Activated effector memory CD4-positive, alpha-beta T cell treated with anti-CD3 and anti-CD28 coated beads, Interleukin-2, amount 50 U/mL, for 16 hours (primary cell): ENCODE measurements at places on chromosomes 2 and 18.
A peak's percentile ranks its signal among the peaks of the same experiment; 100 is the strongest.

DNA sequence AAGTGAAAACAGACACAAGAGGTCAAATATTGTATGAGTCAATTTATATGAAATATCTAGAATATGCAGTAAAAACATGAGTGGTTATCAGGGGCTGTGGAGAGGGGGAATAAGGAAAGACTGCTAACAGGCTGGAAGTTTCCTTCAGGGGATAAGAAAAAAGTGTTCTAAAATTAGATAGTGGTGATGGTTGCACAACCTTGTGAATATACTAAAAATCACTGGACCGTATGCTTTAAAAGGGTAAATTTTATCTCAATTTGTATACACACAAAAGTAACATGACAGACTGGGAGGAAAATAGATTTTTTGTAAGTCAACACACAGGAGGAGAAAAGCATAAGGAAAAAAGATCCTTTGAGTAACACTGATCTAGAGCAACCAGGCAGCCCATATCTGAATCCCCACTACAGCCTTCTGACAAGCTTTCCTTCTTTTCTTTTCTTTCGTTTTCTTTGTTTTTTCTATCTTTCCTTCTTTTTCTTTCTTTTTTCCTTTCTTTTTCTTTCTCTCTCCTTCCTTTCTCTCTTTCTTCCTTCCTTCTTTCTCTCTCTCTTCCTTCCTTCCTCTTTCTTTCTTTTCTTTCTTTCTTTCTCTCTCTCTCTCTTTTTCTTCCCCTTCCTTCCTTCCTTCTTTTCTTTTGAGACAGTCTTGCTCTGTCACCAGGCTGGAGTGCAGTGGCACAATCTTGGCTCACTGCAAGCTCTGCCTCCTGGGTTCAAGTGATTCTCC, 95.4 kb downstream of the AAK1 start:
- DNase-seq = no peak

- no peak for DNase-seq
These were observed 203.8 kb upstream of the CDH7 start for GRCh38 chr18:65547046-65547445.

DNA sequence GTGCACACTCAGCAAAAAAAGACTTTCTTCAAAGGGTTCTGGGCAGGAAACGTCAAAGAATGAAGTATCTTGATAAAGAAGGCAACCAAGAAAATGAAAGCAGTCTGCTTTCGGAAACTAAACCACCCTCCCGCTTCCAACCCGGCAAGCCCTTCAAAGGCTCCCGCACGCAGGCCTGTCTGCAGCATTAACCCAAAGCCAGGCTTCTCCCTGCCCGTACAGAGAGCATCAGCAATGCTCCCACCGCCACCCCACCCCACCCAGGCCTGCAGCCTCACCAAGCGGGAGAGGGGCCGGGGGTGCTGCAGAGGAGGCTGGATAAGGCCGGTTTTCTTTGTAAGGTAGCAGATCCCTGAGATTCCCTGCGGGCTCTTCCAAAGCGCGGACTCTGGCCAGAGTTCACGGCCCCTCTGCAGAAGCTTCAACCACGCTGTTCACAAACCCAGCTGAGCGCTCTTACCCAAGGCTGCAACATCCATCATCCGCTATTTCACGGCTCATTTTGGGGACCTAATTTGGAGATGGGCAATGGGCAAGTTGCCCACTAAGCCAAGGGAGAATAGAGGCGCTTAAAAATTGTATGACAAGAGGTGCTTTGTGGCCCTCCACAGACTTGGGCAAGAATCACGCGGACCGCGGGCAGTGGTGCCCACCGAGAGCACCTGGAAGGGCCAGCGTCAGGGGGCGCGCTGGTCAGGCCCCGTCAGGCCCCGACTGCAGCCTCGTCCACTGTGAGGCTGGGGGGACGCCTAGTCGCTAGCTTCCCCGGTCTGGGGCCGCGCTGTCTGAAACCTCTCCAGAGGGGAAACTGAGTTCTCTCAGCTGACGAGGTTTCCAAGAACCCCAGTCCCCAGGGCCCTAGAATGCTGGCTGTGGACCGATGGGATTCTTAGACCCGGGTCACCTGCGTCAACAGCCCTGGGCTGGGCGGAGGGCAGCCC, 225.4 kb upstream of the ID2 start:
- DNase-seq = peak; percentile 84

GRCh38 chr2:75375646-75376582, 176.6 kb upstream of the TACR1 start:
- DNase-seq = no peak

GRCh38 chr2:34602262-34602661, 1003.2 kb upstream of the FAM98A start:
- DNase-seq = no peak

DNA sequence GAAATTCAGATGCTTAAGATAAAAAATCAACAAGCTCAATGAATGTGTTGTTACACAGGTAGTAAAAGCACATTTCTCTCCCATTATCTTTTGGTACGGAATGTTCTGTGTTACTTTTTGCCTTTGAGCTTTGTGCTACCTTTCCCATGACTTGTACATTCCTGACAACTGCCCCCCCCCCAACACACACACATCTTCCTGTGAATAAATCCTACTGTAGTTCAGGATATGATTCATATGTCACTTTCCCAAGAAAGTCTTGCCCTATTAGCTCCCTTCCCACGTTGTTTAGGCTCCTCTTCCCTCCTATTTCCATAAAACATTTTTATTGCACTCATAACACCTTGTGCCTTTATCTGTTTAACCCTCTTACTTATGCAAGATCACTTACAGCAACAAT, 442.6 kb upstream of the LRATD1 start:
- DNase-seq = no peak

DNA sequence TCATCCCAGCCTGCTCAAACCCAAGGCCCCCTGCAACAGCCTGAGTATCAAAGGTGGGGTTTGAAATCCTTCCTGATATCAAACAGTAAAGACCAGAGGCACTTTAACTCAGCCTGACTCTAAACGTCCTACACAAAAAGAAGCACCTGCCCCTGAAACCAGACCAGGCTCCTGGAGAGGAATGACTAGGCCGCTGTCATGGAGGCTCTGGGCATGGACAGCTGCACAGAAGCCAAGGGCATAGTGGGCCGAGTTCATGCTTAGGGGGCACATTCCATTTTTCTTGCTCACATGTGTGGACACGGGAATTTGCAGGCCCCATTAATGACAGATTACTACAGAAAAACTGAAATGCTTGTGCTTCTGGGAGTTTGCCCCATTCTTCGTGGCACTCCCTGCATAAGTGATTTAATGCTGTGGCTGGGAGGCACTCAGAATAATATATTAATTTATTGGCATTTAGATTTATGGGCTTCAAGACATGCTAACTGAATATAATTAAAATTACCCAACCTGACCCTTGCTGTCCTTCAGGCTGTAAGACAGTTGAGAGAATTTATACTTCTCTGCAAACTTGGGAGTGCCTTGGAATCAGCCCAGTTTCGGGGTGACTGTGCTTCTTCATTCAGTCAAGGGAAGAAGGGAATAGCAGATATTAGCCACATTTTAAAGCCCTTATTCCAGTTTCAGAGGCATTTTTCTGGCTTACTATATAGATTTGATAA, 105.5 kb downstream of the GYPC start:
- DNase-seq = no peak

DNA sequence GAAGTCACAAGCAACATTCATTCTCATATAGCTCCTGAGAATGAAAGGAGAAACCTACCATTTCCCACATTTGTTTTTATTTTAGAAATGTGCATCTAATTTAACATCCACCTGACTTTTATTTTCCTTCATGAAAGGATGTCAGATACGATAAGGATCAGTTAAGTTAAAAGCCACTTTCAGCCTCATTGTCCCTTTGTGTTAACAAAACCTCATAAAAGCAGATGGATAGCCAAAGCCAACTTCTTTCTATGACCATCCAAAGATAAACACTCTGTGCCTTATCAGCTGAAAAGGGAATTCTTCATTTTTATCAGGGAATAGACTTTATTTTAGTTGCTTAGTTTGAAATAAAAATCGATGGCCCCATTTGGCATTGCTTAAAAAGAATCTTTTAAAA, 25.7 kb upstream of the RIT2 start:
- DNase-seq = no peak

DNA sequence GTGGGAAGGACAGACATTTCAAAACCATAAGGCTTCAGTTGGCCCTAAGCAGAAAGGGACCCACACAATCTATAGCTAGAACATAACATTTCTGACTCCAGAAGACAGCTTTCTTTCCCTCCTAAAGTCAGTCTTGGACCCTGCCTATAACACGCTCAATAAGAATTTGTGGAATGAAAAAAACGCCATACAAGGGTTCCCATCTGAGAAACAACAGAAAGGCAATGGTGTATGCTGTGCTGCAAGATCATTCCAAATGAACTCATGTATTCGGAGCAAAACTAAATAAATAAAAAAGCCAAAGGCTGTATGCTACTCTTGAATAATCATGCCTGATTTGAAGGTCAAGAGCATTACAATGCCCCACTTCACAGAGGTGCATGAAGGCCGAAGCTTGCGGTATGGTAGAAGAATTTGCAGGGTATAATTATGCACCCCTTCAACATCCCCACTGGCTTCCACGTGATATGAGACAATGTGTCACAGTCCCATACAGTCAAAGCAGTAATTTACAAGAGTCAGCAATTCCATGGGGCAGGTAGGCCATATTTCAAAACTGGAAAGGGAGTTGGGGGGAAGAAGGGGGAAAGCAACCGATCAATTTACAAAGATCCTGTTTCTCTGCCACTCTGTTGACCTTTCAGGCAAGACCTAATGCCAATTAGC, 61.4 kb upstream of the SLC14A2 start:
- no peak for DNase-seq

DNA sequence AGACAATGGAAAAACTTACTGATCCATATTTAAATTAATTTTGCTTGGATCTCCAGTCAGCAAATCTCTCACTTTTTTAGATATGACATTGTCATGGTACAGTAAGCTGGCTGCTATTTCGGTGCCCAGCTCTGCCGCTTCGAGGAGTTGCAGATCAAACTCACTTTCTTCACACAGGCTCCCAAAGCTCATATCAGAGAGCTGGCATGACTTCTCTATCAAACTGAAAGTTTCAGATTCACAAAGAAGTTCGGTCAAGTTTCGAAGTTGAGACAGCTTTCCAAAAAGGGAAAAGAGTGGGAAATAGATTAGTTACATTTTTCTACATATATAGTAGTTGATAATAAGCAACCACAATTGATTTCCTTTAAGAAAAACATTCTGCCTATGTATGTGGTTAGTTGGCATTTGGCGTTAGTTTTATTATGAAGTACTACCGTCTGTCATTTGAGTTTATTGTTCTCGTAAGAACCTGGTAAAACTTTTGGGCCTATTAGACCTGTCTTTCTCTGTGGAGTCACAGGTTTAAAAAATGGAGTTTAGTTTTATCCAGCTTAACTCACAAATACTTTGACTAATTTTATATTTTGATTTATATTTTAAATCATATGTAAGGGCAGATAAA, 118.8 kb downstream of the ABCA12 start:
- DNase-seq = no peak

GRCh38 chr2:28294451-28294850, 98.2 kb upstream of the FOSL2 start:
- DNase-seq = no peak

DNA sequence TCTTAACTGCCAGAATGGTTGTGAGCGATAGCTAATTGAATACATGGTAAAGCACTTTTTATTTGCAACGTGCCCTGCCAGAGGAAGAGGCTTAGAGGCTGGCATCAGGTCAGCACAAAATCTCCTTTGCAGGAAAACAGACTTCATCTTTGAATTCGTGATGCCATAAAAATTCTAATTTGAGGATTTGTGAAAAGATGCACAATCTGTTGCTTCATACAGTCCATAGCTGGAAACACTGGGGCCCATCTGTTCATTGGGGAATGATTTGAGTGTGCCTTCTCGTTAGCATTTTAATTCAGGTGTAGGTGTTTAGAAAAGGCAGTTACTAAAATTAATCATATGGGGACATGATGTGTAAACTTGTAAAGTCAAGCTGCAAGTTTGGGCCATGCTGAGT, 876.0 kb downstream of the SLC4A3 start:
- no peak for DNase-seq

- no peak for DNase-seq
These were observed 57.4 kb upstream of the GLI2 start for GRCh38 chr2:120678251-120678650.

- DNase-seq = no peak
These were observed 35.9 kb upstream of the CCDC93 start for GRCh38 chr2:118049816-118050140.

DNA sequence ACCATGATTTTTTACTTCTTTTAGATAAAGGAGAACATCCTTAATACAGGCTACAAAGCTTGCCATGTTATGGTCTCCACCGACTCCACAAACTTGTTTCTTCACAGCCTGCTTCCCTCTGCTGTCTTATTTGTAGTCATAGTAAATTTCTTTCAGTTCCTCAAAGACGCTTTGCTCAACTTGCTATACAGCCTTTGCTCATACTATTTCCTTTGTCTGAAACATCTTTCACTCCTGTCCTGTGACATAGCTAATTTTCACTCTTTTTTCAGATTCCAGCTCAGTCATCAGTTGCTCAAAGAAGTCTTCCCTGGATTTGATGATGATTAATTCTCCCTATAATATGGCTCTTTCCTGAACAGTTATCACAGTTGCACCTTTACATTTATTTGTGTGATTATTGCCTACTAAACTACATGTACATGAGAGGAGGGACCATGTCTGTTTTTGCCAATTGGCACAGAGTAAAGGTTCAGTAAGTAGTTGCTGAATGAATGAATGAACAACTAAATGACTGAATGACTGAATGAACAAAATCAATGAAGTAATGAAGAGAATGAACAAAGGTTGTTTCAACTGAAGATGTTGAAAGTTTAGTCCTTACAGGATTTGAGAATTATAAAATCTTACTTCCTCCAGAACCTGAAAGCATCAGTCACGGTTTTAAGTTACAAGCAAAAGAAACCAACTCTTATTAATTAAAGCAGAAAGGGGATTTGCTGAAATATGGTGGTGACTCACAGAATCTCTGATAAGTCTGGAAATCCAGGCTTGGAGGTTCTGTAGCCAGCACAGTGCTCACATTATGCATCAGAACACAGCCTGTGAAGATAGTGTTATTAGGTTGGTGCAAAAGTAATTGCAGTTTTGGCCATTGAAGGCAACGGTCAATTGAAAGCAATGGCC, 186.4 kb upstream of the FAM98A start:
- DNase-seq = no peak

GRCh38 chr2:236731767-236732580, 162.3 kb downstream of the ACKR3 start:
- DNase-seq = no peak

- DNase-seq = no peak
These were observed 7.6 kb upstream of the SERPINB12 start for GRCh38 chr18:63534615-63535014.

DNA sequence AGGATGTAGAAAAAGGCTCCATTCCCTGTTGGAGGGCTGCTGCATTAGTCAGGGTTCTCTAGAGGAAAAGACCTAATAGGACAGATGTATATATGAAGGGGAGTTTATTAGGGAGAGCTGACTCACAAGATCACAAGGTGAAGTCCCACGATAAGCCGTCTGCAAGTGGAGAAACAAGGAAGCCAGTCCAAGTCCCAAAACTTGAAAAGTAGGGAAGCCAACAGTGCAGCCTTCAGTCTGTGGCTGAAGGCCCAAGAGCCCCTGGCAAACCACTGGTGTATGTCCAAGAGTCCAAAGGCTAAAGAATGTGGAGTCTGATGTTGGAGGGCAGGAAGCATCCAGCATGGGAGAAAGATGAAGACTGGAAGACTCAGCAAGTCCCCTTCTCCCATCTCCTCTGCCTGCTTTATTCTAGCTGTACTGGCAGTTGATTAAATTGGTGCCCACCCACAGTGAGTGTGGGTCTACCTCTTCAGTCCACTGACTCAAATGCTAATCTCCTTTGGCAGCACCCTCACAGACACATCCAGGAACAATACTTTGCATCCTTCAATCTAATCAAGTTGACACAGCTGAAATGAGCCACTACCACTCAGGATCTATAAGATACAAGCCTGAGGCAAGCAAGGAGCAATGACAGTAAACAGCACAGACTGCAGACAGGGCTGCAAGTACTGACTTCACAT, 30.0 kb upstream of the ATG16L1 start:
- DNase-seq = no peak
